ENCODE measurements at places on chromosomes 2 and 18. TPM values are rescaled to one million over a fixed set of nuclear protein-coding genes. Genes with fewer than 3 reads are reported as not detected.

The ABCG5 gene
- total RNA-seq, result not detected

The MPPE1 gene
- total RNA-seq, result 37.6 TPM

The REEP1 gene
- 0.17 TPM for total RNA-seq

The UGT1A3 gene
- total RNA-seq, result 4.1 TPM

The KCNG2 gene
- total RNA-seq, result not detected

The DYNAP gene
- total RNA-seq, result not detected

The EEF1B2 gene
- total RNA-seq, result 545 TPM

The CENPA gene
- 5.6 TPM for total RNA-seq

The HES6 gene
- 15.6 TPM for total RNA-seq

DNA sequence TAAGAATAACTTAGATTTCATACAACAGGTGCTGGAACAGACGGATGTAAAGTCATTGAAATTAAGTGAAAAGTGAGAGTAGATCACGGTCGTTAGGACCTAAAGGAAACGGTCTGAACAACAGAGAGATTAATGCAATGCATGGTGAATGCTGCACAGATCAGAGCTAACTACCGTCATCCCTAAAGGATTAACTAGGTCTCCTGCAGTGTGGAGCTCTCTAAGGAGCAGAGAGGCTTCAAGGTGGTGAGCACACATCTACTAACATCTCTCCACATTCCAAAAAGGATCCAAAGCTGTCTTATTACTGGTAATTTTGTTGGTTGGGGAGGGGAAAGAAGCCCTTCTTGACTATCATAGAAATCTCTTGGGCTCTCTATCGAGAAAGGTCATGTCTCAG, 75.3 kb downstream of the CABYR start:
- DNase-seq, result no peak

GRCh38 chr2:120750488-120751210, 15.0 kb downstream of the GLI2 start:
- no peak for DNase-seq

GRCh38 chr2:179711375-179711774, 150.0 kb downstream of the ZNF385B start:
- no peak for DNase-seq

GRCh38 chr2:10658041-10658913, 31.5 kb downstream of the NOL10 start:
- DNase-seq, result peak; percentile 92

DNA sequence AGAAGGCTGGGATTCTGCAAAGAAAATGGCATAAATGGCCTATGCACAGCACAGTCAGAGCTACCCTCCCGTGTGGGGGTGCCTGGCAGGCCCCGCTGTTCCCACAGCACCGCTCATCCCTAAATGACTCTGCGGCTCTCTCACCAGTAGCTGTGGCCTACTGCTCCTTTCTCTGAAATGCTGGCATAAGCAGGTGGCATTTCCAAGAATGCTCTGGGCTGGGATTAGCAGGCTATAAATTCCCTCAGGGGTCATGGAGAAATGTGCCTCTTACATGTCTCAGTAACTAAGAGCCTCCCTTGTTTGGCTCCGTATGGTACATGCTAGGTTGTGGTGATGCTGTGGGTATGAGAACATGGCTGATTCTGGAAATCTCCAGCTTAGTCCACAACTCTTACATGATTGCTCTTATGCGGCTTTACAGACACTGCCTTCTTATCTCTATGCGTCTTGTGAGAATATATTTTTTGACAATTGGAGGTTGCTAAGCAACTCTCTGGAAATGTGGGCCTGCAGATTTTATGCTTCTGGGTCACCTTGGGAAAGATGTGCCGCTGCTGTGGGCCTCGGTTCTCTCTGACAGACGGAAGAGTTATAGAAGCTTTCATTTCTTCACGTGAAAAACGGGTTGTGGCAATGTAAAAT, 80.3 kb upstream of the GATA6 start:
- no peak for DNase-seq

DNA sequence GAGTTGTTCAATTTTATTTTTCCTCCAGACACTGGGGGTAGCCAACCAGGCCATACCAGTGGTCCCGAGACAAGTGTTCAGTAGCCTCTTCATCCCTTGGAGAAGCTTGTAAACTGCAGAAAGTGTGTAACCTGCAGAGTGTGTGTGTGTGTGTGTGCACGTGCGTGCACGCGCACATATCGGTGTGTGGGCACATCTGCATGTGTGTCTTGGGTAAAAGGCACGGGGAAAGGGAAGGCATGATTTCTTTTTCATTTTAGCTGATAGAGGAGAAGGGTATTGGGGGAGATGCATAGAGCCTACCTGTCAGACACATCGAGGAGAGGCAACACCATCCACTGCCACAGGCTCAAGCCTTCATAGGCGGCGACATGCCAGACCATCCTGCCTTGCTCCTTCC, 181.4 kb downstream of the CLIP4 start:
- no peak for DNase-seq

GRCh38 chr2:127014630-127015029, 92.3 kb downstream of the BIN1 start:
- DNase-seq, result peak; percentile 58

DNA sequence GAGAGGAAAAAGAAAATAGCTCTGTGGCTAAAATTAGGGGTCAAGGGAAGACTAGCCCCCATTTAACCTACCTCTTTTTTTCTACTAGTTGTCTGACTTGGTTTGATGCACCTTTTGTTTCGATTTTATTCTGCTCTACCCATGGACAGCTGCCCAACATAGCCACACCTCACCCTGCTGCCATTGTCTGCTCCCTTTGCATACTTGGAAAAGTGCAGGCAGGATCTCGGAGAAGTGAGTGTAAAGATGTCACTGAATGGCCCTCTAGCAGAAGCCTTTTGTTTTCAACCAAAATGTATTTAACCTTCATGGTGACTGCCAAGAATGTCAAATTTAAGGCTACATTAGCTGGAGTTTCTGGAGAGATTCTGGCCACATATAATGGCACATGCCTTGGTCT, 62.9 kb downstream of the SETBP1 start:
- no peak for DNase-seq

- DNase-seq, result no peak
These were observed 186.1 kb downstream of the HDAC4 start for GRCh38 chr2:239214725-239215124.

- DNase-seq, result no peak
These were observed 96.0 kb downstream of the SMAD7 start for GRCh38 chr18:48854780-48855179.

GRCh38 chr2:138814123-138814898, 34.1 kb upstream of the NXPH2 start:
- peak; percentile 6 for DNase-seq

DNA sequence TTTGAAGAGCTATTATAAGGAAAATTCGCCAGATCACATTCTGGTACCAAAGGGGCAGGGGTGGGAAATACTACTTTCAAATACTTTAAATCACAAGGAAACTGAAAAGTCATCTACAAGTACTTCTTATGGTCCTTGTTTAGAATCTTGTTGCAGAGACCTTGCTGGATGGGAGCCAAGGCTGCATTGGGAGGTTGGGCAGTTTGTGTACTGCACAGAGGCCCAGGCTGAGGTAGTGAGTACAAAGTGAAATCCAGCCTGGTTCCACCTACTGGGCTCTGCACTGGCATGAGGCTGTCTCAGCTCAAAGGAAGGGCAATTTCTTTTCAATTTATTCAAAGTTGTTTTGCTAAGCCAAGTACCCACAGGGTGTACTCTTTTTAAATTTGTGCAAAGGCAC, 140.3 kb upstream of the DLX2 start:
- DNase-seq, result peak; percentile 42

- no peak for DNase-seq
These were observed 214.1 kb upstream of the STON1 start for GRCh38 chr2:48315896-48316194.

- DNase-seq, result no peak
These were observed 959.4 kb upstream of the CELF4 start for GRCh38 chr18:38525039-38525438.

- DNase-seq, result no peak
These were observed 22.2 kb downstream of the SNORC start for GRCh38 chr2:232892221-232892620.

- DNase-seq, result no peak
These were observed 995.2 kb upstream of the CDH2 start for GRCh38 chr18:29171892-29172755.

DNA sequence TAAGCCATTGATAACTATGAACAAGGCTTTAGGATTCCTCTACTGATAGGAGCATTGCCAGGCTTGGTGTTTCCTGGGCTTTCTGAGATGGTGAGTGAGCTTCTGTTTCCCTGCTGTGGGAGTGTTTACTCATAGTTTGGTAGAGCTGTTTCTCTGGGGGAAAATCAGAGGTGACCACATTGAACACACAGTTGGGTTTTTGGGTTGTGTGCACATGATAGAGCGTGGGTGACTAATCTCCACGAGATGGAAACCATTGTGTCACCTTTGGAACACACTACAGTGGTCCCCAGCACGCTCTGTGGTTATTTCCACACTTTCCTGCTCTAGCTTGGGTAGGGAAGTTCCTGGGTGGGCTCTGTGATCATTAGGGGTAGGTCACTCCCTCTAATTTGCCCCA, 5.4 kb downstream of the IL1R1 start:
- DNase-seq, result no peak

- DNase-seq, result no peak
These were observed 25.8 kb downstream of the GPR55 start for GRCh38 chr2:230899287-230899686.

DNA sequence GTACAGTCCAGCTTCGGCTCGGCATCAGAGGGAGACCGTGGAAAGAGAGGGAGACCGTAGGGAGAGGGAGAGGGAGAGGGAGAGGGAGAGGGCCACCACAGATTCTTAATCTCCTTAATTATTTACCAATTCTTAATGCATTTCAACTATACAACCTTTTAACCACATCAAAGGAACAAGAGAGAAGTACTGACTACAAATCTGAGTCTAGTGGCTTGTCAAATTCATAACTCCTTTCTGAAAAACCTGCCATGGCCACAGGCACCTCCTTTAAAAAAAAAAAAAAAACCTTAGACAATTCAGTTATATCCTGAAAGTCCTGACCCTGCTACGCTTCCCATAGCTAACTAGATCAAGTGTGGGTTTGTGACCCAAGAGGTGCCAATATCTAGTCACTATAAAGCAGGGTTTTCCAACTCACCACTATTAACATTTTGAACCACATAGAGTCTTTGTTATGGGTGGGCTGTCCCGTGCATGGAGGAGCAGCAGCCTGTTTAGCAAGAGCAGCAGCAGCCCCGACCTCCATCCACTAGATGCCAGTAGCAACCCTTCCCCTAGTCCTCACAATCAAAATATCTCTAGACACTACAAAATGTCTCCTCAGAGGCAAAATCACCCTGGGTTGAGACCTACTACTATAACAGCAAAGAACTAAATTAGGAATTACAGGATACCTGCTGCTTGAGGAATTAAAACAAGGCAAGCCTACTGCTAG, 6.8 kb downstream of the ESCO1 start:
- no peak for DNase-seq

GRCh38 chr2:148218326-148219075, 197.6 kb downstream of the MBD5 start:
- no peak for DNase-seq

GRCh38 chr2:21794611-21795010, 670.8 kb downstream of the TDRD15 start:
- DNase-seq, result no peak

DNA sequence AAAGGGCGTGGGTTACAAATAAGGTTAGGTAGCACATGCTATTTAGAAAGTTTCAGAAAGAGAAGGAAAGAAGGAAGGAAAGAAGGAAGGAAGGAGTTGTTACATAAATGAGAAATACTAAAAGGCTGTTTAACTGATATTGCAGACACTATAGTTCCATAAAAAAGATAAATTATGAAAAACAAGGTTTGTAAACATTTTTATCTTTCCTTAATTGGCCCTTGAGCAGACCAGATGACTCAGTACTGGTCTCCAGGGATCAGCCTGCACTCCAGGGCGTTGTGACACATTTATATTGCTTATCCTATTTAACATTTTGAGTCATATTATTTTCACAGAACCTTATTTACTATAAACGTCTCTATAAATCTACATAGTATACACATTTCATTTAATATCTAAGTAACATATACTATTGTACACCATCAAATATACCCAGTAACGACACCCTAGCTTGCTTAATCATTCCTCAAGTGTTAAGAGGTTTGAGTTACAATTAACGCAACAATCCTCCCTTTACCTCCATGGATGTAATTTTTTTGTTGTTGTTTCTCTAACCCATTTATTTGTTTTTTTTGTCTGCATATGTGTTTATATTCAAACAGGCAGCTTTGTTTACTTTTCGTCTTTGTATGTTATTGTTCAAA, 2.8 kb upstream of the RAB31 start:
- no peak for DNase-seq

DNA sequence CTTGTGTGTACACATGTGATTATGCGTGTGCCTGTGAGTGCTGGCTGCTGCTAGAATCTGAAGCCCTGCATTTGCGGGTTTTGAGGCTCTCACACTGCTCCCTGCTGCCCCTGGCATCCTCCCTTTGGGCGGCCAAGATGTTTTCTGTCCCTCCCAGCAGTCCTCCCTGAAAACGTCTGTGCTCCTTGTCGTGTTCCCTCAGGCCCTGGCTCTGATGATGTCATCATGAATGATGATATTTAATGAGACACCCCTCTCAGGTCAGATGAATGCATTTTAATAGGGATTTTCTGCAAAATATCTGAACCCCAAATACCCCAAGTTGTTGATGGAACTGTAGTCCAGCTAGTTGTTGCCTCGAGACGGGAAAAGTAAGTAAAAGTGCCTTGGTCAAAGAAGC, 73.1 kb downstream of the TSHZ1 start:
- no peak for DNase-seq
